ENCODE measurements at places on chromosomes 7 and 10.
A peak's percentile ranks its signal among the peaks of the same experiment; 100 is the strongest.

- no peak for DNase-seq
These were observed 21.6 kb upstream of the SAR1A start for GRCh38 chr10:70191972-70192305.

- DNase-seq: no peak
These were observed 406.4 kb downstream of the SEMA3D start for GRCh38 chr7:84780158-84781124.

- DNase-seq: peak; percentile 48
These were observed 162.8 kb upstream of the TNRC18 start for GRCh38 chr7:5586279-5586962.

DNA sequence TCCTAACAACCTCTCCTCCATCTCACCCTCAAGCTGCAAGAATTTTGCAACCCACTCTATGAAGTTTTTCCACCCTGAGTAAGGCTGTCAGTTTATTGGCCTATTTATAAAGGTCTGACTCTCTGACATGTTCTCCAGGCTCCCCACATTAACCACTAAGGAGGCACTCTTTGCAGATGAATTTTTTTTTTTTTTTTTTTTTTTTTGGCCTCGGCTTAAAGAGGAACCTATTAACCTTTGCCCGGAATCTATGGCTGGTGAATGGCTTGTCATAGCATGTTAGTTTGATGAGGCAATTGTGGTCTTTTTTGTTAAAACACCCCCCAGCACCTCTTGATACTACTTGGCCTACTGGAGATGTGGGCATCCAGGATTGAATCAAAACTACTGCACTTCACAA is 57.1 kb downstream of the TBXAS1 start:
- DNase-seq: peak; percentile 16

DNA sequence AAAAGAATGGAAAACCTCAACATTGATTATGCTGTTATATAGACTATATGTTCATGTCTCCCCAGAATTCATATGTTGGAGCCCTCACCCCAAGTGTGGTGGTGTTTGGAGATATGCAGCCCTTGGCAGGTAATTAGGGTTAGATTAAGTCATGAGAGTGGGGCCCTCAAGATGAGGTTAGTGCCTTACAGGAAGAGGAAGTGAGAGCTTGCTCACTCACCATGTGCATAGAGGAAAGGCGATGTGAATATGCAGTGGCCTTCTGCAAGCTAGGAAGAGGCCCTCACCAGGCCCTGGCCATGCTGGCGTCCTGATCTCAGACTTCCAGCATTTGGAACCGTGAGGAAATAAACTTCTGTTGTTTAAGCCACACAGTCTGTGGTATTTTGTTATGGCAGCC is 14.8 kb downstream of the ZNF33A start:
- no peak for DNase-seq

GRCh38 chr10:17965649-17966235 is 14.0 kb downstream of the SLC39A12 start:
- no peak for DNase-seq

- DNase-seq: no peak
These were observed 9.4 kb upstream of the GET4 start for GRCh38 chr7:867001-867405.

- no peak for DNase-seq
These were observed 17.5 kb downstream of the PLXNA4 start for GRCh38 chr7:132558815-132559214.

GRCh38 chr10:128275388-128276177 is 149.4 kb upstream of the MKI67 start:
- no peak for DNase-seq

GRCh38 chr10:33719005-33719703 is 384.7 kb upstream of the NRP1 start:
- no peak for DNase-seq

- no peak for DNase-seq
These were observed 71.6 kb downstream of the PLCE1 start for GRCh38 chr10:94065362-94065761.

DNA sequence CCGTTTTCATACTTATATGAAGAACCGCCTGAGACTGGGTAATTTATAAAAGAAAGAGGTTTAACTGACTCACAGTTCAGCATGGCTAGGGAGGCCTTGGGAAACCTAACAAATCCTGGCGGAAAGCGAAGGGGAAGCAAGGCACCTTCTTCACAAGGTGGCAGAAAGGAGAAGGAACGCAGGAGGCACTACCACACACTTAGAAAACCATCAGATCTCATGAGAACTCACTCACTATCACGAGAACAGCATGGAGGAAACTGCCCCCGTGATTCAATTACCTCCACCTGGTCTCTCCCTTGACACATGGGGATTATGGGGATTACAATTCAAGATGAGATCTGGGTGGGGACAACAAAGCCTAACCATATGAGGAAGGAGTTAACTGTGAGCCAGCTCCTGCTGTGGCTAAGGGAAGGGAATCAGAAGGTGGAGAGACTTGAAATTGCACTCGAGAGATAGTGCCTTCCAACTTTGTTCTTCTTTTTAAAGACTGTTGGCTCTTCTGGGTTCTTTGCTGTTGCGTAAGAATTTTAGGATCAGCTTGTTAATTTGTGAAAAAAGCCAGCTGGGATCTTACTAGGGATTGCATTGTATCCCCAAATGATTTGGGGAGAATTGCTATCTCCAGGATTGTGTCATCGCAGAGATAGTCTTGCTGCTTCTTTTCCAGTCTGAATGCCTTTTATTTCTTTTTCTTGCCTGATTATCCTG is 21.0 kb downstream of the OPTN start:
- no peak for DNase-seq

- no peak for DNase-seq
These were observed 196.1 kb downstream of the NXPH1 start for GRCh38 chr7:8629504-8629903.

DNA sequence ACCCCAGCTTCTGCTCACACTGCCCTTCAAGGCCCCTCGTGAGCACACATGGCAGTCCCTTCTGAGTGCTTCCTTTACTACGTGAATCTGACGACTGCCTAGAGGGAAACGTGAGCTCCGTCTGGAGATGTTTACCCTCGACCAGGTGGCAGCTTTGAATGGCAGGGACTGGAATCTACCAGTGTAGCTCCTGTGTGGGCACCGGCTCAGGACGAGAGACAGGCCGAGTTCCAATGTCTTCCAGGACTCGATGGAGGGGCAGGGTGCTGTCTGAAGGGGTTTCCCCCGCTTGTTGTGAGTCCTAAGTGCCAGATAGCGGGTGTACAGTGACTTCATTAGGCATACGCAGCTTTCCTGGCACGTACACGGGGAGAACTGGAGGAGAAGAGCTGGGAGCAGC is 229.9 kb downstream of the ADARB2 start:
- DNase-seq: no peak

- no peak for DNase-seq
These were observed 130.3 kb downstream of the ST7 start for GRCh38 chr7:117083648-117084047.

GRCh38 chr7:131157530-131158243 is 170.0 kb upstream of the MKLN1 start:
- no peak for DNase-seq

DNA sequence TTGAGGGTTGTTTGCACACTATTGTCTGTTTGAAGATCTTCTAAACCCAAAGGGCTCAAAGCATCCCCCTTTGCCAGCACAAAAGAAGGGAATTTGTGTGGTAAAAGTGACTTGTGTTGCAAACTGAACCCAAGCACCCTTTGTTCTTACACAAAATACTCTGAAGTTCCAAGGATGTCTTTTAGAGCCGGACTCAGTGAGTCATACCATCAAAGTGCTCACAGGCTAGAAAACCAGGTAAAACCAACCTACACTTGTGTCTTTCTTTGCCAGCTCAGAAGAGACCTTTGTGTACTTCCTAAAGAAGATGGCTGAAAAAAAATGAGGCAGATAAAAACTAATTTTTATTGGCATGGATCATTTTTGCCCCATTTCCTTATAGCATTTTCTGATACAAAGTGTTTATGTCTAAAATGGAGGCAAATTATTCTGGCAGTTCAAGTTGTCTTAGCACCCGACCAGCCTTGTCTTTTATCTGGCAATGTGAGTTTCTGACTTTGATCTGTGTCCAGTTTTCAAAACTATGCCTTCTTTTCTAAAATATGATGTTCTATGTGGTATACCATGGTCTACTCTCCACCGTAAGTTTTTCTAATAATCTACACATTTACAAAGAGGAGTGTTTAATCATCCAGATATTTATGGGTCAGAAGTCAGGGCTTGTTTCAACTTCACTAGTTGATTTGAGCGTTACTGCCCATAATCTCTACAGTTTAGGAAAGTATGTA is 128.4 kb upstream of the FZD1 start:
- DNase-seq: no peak

DNA sequence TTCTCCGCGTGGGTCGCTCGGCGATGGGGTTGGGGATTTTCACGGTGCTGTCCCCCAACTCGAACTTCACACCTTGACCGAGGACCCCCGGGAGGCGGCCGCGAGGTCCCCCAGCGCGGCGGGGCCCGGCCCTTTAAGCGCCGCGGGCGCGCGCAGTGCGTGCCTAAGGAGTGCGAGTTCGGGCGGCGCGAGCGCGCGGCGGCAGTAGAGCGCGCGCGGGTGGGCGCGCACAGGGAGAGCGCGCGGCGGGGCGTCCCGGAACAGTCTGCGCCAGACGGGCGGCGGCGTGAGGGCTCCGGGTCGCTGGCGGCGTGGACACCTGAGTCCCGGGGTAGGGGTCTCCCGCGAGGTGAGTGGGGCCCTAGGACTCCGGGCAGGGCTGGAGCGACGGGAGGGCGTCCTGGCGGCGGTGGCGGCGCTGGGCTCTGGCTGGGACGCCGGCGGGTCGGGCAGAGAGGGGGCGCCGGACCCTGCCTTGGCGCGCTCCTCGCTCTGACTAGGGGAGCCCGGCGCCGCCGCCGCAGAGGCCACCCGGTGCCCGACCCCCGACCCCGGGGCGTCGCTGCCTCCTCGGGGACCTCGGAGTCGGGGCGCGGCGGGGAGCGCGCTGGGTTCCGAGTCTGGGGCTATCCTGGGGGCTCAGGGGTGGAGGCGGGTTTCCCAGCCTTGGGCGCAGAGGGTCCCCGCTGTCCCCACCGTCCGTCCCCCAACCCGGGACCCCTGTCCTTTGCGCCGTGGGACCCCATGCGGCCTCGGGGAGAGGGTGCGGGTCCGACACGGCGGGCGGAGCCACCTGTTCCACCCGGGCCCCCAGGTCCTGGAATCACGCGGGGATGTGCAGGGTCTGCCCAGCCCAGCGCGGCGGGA is at the start of gene PROSER2:
TSS of gene PROSER2 (plus strand) at position 235 of the 867 bp plus-strand sequence. CDS start 28,722 bp downstream, outside the sequence.
- DNase-seq: no peak

DNA sequence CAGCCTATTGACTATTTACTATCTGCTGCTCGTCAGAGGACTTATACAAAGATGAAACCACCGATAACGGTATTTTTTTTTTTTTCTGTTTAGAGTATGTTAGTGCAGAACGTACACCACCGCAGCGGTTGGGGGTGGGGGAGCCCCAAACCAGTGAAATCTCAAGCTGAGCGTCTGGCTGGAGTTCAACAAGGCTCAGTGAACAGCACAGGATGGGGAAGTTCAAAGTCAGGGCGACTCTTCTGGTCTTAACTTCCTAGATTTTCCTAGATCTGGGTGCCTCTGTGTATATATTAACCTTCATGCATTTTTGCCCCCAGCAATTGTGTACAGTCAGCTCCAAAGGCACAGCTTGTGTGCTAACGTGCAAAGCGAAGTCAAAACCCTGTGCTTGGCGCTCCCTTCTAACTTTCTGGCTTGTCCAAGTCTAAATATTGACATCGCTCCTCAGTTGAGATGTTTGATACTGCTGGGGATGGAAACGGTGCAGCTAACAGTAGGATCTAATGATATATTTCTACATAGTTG is 1.1 kb downstream of the RHOBTB1 start:
- no peak for DNase-seq

DNA sequence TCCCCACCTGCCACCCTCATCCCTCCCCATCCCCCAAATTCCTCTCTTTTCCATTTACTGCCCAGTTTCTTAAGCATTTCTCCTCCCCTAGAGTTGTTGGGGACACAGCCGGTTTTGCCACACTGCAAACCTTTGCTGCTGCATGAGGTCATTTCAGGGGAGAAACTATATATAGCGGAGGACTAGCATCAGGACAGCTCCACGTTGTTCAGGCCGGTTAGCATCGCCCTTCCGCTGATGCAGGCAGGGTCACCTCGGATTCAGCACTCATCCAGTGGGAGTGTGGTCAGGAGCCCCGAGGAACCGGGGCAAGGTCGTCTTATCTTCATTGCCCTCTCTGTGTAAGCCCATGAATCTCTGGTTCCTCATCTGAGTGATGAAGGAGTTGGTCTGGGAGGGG is 15.6 kb downstream of the UBTD1 start:
- DNase-seq: no peak

DNA sequence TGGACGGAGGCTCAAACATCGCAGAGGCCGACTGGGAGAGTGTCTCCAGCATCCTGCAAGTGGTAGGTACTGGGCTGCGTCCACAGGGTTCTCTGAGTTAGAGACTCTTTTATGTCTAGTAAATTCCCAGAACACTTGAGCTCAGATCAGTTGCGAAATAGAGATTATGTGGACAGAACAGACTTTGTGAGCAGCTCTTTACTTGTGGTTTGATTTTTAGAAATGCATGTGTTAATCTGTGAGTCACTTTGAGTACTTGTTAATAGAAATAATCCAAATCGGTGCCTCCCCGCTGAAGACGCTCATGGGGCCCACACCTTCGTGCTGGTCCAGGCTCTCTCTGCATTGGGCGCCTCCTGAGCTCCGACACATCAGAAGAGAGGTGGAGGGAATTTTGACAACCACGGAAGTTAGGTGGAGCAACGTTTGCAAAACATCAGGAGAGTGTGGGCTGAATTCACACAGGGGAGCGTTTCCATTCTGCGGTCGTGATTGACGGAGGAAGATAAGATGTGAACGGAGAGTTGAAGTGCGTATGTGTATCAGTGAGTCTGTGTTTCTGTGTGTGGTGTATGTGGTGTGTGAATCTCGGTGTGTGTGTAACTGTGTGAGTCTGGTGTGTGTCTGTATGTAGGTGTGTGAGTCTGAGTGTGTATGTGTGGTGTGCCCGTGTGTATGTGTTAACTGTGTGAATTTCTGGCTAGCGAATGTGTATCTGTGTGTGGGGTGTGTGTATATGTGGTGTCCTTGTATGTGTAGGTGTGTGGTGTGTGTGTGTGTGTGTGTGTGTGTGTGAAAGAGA is 32.1 kb downstream of the PFKP start:
- no peak for DNase-seq

GRCh38 chr7:107951896-107952295 is 51.1 kb downstream of the LAMB1 start:
- DNase-seq: no peak

- no peak for DNase-seq
These were observed 27.0 kb upstream of the BMS1 start for GRCh38 chr10:42755556-42756093.

GRCh38 chr10:35852721-35853120 is 210.6 kb upstream of the FZD8 start:
- DNase-seq: no peak

- DNase-seq: no peak
These were observed 305.6 kb downstream of the LRMDA start for GRCh38 chr10:75736889-75737579.

- DNase-seq: no peak
These were observed 2.1 kb downstream of the CBLL1 start for GRCh38 chr7:107746006-107746405.

DNA sequence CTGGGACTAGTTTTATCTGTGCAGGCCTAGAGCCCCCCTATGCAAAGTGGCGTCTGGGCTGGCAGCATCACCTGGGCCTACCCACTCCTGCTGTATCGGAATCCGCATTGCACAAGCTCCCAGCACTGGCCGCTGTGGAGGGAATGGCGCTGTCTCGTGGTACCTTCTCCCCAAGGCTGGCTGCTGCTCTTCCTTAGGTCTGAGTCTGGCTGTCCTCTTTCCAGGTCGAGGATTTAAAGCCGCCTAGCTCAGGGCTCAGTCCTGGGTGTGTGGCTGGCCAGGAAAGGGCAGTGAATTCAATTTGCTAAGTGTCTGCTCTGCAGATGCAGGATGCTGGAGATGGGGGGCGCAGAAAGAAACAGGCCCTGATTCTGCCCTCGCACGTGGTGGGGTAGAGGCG is 44.7 kb downstream of the MGMT start:
- DNase-seq: no peak

Data from SW480 (cell line).